AG04450 (cell line): ENCODE measurements at places on chromosomes 3 and 15.

DNA sequence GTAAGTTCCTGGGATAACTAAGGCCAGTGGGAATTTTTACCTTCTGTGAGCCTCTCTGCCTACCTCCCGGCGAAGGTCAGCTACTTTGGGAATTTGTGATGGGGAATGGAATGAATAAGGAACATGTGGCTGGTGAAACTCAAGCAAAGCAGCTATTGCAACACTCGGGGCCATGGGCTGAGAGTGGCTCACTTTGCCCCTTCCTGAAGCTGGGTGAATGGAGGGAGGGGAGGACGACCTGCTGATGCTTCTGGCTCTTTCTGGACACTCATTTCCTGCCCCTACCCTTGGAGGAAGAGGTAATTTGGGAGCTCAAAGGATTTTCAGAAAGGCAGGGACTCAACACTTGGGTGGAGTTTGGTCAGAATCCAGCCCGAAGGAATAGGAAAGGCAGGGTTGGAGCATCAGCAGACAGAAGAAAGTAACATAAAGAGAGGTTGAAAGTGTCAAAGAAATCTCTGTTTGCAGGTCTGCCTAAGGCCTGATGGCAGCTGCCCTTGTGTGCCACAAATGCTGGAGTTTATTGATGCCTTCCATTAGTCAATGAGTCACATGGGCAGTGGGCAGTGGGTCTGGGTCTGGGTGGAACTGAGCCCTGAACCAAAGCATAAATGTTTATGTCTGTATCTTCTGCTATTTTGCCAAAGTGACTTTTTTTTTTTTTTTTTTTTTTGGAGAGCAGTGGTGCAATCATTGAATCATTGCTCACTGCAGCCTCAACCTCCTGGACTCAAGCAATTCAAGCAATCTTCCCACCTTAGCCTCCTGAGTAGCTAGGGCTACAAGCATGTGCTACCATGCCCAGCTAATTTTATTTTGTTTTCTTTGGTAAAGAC lies 12.4 kb downstream of the LAMP3 start:
- DNase-seq = no peak

DNA sequence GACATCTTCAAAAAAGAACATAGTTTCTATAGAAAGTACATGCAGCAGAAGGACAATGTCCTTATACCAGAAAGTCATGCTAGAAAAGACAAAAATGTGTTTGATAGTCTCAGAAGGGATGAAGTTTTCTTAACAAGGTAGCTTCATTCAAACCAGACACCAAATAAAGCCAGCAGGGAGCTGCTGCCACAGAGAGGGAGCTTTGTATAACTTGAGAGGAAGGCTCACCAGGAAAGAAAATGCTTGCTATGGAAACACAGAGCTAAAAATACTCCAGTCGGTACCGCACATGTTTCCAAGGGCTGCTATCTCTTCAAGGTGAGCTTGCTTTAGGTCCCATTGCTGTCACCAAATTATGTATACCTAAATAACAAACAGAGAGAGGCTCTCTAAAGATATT lies 1074.8 kb upstream of the ALCAM start:
- no peak for DNase-seq

- no peak for DNase-seq
These were observed 148.1 kb downstream of the NEK11 start for GRCh38 chr3:131174752-131175151.

DNA sequence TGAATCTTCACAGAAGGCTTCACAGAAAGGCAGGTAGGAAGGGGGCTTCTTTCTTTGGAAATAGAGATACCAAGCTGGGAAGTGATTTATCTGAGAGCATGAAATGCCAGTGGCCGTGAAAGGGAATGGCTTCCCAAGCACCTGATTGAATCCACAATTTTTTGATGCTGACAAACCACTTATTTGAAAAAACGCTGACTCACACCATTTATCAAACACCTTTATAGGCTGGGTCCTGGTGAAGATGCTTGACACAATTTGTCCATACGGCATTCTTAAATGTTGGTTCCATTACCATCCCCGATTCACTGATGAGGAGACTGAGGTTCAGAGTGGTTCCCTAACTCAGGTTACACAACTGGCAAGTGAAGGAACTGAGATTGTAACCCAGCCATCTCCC lies 64.1 kb upstream of the POMGNT2 start:
- DNase-seq = no peak

- DNase-seq = no peak
These were observed 19.2 kb downstream of the P3H2 start for GRCh38 chr3:190101320-190102011.

- DNase-seq = no peak
These were observed 81.4 kb upstream of the PXYLP1 start for GRCh38 chr3:141150081-141150830.

DNA sequence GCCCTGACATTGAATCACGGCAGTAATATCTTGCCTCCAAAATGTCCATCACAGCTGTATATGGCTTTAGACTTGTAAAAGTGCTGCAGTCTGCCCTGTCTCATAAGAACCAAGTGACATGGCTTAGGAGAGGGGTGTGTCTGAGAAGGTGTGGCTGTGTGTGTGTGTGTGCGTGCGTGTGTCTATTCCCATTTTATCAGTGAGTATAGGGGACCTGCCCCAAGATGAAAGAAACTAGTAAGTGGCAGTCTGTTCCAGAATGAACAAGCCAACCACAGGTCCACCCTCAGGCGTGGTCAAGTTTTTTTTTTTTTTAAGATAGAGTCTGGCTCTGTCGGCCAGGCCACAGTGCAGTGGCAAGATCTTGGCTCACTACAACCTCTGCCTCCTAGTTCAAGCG lies 5.6 kb upstream of the RHOV start:
- DNase-seq = no peak
